ENCODE measurements at places on chromosomes 6 and 20.
A peak's percentile ranks its signal among the peaks of the same experiment; 100 is the strongest.

DNA sequence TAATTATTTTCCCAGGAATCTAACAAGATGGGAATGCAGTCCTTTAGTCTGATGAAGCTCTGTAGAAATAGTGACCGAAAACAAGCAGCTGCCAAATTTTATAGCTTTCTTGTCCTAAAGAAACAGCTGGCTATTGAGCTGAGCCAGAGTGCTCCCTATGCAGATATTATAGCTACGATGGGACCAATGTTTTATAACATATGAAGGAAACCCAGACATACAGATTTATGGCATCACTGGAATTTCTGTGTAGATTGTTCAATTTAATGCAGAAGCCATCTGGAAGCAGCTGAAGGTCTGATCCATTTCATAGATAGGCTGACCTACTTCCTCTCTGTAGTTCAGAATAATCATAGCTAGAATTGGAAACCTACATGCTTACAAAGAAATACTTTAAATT is 11.8 kb upstream of the SNPH start:
- no peak for DNase-seq

DNA sequence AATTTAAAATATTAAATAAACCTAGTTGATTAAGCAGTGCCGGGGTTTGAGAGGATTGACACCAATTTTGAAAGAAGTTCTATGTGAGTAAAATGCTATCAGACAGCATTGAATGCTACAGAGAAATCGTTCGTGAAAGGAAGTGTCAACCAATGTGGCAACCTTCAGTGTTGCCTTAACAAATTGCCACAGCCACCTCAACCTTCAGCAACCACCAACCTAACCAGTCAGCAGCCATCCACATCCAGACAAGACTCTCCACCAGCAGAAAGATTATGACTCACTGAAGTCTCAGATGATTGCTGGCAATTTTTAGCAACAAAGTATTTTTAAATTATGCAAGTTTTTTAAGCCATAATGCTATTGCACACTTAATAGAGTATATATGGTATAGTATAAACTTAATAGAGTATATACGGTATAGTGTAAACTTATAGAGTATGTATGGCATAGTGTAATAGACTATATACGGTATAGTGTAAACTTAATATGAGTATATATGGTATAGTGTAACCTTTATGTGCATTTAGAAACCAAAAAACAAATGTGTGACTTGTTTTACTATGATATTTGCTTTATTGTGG is 65.3 kb upstream of the ID4 start:
- DNase-seq = no peak

DNA sequence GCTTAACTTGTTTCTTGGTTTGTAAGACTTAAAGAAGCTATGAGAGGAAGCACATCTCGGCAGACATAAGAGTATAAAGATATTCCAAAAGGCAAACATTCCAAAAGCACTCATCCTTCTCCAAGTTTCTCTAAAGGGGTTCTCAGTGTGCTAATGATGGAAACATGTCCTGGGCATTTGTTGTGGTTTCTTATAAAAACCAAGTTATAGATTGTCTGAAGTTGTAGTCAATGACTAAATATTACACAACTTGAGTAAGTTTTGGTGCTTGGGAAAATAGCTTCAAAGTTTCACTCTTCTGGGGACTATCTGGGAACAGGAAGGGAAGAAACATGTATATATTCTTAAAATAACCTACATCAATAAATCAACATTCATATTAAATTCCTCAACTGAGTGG is 128.3 kb upstream of the TBX18 start:
- no peak for DNase-seq

DNA sequence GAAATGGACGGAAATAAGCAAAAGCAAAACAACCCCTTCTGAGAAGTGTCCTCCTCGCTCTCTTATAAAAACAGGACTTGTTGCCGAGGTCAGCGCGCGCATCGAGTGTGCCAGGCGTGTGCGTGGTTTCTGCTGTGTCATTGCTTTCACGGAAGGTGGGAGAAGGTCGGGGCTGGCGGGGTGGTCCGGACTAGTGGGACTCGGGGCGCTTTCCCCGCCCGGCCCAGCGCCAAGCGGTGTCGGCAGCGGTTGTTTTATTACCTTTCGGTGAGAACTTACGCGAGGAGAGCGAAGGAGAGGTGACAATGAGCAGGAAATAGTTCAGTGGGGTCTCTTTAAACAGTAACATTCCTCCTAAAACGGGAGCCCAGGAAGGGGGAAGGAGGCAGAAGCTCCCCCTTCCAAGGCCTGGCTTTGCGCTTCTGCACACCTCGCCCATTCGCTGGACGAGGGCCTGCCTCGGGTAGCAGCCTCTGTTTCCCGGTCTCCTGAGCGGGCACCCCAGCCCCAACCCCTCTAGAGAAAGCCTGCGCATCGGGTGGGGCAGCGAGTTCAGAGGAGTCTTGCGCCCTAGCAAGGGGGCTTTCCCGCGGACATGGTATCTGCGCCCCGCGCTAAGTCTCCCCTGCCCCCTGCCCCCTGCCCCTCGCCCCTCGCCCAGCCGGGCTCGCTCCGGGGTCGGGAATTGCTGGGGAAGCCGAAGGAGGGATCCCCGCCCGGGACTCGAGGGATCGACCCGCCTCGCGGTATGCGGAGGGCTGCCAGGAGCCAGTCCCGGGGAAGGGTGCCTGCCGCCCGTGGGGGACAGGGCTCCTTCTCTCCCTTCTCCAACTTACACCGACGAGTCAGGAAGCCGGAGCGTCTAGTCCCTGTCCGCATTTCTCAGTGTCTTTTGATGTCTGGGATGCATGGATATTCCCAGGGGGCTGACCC is 1.2 kb upstream of the TBXT start:
- DNase-seq = no peak

DNA sequence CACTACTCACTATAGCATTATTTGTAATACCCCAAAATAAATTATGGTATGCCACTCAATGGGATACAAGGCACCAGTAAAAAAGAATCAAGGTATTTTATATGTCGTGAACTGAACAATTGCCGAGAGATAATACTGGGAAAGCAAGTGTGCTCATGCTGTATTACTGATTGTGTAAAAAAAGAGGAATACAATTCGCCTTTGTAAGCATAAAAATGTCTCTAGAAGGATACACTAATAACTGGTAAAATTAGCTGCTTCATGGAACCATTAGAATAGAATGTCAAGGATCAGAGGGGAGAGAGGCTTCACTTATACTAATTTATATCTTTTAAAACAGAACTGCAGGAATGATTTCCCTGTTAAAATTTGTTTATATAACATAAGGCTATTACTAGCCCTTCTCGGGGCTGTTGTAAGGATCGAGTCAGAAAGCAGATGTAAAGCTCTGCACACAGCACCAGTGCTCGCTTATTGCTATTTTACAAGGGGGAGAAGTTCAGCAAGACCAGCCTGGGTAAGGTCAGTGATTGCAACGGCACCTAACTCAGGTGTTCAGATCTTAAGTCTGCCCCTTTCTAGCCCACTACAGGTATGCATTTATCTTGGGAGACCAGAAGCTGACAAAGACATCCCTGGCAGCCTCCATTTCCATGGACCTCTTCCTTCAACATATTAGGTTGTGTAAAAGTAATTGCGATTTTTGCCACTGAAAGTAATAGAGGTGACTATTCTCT is 61.6 kb downstream of the MYH7B start:
- no peak for DNase-seq

DNA sequence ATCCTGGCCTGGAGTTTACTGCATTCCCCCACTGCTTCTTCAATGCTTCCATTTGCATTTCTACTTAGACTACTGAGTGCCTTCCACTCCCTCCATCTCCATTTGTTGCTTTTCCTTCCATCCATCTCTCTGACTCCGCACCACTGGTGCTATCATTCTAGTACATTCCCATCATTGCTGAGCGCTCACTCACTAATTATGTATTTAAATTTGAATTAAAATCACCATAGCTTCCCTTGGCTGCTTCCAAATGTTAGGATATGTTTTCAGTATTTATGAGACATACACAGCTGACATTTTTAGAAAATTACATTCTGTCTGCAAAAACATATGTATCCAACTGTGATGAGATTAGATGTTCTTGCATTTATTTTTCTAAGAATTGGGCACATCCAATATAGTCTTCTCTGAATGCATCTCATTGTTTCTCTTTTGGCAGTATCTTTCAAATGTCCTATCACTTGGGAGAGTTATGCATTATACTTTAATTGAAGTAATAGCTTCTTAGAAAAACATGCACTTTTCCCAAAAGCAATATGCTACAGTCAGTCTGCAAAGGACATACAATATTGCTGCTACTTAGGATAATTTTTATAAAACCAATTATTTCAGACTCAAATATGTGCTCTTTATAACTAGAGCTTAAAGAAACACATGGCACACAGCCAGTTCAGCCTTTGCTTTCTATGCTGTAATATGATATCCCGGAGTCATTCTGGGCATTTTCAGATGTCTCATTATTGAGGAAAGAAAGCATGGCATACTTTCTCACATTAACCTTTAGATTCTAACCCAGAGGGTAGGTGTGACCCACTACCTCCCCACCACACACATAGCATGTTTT is 12.1 kb upstream of the COL21A1 start:
- no peak for DNase-seq

DNA sequence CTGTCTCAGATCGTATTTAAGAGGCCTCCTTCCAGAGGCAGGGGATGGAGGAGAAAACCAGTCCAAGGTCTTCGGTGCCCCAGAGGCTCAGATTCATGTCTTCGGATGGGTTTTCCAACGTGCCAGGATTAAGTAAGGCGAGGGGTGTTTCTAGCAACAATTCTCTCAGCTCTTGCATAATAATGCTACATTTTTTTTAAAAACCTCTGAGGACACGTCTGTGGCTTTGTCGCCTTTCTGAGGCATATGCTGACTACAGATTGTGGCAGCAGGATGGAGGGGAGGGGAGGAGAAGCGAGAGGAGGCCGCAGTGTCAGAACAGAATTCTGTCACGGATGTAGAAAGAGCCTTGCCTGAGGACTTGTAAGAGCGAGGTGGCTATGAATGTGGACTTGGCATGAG is 17.7 kb upstream of the CCDC167 start:
- DNase-seq = peak; percentile 71

DNA sequence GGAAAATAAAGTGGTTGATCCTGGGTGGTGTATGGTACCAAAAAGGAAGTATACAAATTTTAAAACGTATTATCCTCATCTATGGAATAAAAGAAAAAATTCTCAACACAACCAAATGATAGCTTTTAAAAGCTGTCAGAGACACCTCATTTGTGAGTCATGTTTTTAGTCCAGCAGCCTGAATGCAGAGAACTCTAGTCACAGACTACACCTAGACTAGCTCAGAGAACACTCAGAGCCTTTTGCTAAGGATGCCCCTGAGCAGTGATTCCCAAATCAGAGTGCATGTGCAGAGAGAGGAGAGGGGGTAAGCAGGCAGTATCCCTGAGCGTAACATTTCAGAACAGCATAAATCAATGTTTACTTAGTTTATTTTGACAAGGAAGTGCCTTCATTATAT is 809.3 kb downstream of the HACE1 start:
- no peak for DNase-seq

- DNase-seq = no peak
Observed at GRCh38 chr6:110357664-110358552, at the start of gene METTL24. Gene METTL24, minus strand, starts transcription at chr6:110358349. Its CDS starts 77 bp downstream, at chr6:110358272.

GRCh38 chr6:157223021-157223430 is 100.3 kb downstream of the TMEM242 start:
- DNase-seq = no peak

- DNase-seq = peak; percentile 31
Observed at GRCh38 chr6:99746261-99746895, 139.7 kb downstream of the PRDM13 start.

- no peak for DNase-seq
Observed at GRCh38 chr6:35064757-35065440, 76.2 kb downstream of the TCP11 start.

GRCh38 chr6:134884752-134885151 is 65.1 kb downstream of the ALDH8A1 start:
- DNase-seq = no peak

DNA sequence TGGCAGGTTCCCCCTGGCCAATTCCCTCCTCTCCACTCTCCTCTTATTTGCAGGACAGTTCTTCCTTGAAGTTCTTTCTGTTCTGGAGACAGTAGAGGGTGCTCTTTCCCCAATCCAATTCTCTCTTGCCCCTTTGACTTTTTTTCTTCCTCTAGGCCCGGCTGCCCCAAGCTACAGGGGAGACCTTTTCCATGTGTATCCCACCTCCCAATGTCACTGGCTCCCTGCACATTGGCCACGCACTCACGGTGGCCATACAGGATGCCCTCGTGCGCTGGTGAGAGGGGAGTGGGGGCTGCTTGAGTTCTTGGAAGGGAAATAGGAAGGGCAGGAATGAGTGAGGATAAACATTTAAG is 1.5 kb downstream of the VARS2 start:
- DNase-seq = no peak

DNA sequence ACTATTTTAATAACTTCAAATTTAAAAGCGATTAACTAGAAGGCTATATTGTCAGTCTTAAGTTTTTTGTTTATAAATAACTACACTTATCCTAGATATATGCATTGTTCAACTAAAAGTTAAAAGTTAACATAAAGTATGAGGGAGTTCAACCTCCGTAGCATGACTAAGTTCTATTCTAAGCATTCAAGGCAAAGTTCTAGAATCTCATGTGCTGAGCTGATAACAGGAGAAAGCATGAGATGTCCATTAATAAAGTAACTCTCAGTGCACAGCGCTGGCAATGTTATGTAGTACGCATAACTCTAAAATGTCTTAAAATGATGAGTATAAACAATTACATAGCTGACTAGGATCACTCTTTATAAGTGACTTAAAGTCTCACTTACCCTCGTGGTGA is 264.8 kb downstream of the RNGTT start:
- no peak for DNase-seq

DNA sequence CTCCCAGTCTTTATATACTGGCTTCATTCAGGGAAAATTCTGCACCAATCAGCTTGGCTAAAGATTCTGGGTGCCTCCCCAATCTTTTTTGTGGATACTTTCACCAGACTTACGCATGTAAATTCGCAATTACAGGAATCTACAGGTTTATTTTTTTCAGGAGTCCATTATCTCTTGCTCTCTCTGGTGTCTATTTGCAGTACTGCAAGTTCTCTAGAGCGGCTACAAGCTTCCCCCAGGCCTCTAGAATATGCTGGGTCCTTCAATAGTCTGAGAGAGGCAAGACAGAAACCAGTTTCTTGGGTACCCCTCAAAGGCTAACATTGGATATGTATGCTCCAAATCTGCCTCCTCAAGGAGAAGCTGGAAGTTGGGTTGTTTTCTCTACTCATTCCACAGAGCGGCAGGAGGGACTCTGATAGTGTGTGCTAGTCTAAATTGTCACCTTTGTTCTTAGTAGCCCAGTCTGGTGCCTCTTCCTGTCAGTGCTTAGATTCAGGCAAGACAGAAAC is 58.5 kb downstream of the SUN5 start:
- DNase-seq = no peak

GRCh38 chr6:21514288-21514687 is 79.3 kb upstream of the SOX4 start:
- DNase-seq = no peak

DNA sequence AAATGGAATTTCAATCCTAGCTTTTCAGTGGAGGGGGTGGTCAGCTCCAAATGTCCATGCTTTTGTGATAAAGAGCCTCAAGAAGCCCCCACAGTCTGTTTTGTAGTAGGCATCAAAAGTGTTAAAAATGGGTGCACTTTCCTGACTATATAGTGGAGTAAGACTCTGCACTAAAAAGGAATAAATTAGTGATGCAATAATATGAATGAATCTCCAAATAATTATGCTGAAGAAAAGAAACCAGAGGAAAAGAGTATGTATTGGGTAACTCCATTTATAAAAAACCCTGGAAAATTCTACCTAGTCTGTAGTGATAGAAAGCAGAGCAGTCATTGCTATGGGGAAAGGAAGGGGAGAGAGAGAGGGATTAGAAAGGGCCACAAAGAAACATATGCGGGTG is 310.4 kb upstream of the SUPT3H start:
- DNase-seq = no peak

Data from activated naive CD4-positive, alpha-beta T cell treated with anti-CD3 and anti-CD28 coated beads, Interleukin-2, amount 50 U/mL, for 16 hours (primary cell).